ENCODE measurements at places on chromosomes 2 and 18.

GRCh38 chr2:197356136-197356535 lies 45.6 kb upstream of the ANKRD44 start:
- no peak for DNase-seq

DNA sequence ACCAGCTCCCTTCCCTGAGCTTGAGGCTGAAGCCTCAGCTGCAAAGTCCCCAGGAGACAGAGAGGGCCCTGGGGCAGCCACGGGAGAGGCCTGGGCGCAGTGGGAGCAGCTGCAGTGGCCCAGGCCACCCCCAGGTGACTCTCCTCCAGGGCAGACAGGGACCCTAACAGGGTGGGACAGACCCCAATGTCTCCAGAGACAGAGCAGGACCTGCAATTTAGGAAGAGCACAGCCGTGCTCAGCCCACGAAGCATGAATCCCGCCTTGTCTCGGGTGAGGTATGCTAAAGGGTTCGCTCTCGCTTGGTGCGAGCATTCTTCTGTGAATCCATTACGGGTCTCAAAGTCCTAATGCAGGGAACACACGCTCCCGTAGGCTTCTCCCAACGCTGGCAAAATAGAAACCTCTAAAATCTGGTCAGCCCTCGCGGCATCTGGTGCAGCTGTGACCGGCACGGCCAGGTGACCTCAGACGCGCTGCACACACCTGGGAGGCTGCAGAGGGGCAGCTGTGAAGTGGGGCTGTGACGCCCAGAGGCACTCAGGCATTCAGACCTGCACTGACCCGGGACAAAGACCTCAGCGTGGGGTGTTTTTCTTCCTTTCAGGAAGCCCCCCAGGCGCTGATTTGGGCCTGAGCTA lies 12.6 kb downstream of the MBP start:
- DNase-seq, result no peak

- no peak for DNase-seq
Observed at GRCh38 chr18:48263914-48264902, 145.0 kb downstream of the ZBTB7C start.

- DNase-seq, result no peak
Observed at GRCh38 chr18:984004-984403, 79.3 kb downstream of the ADCYAP1 start.

DNA sequence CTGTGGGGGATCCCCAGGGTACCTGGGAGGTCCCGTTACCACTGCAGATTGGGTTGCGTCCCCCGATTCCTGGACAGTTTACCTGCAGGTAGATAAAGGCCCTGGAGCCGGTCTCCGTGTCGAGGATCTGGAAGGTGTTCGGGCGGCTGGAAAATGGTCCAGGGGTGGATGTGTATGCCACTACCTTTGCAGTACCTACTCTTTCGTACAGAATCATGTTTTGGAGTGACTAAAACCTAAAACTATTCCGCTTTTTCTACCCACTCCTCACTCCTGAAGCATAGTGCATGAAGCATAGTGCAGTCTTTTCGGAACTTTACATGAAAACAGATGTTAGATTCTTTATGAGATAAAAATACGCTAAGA lies 418 bp downstream of the WDR75 start:
- no peak for DNase-seq

- DNase-seq, result no peak
Observed at GRCh38 chr2:158955842-158956365, 12.5 kb upstream of the TANC1 start.

- no peak for DNase-seq
Observed at GRCh38 chr2:60557486-60557864, 4.0 kb upstream of the BCL11A start.

GRCh38 chr18:2535419-2535910 lies 35.8 kb downstream of the METTL4 start:
- DNase-seq, result no peak

DNA sequence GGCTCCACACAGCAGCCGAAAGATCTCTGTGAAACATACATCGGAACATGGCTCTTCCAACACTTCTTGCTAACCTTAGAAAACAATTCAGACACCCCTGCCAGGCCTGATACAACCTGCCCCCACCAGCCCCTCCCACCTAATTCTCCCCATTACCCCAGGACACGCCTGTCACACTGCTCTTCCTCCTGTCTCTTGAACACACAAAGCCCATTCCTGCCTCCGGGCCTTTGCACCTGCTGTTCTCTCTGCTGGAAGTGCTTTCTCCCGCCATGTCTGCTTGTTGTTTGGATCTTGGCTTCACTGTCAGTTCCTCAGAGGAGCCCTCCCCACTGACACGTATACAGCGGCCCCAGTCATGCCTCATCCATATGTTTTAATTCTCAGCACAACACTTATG lies 24.1 kb downstream of the CELF4 start:
- no peak for DNase-seq

GRCh38 chr2:41498781-41499180 lies 549.0 kb upstream of the PKDCC start:
- no peak for DNase-seq

- DNase-seq, result no peak
Observed at GRCh38 chr2:167332358-167332757, 444.1 kb downstream of the XIRP2 start.

DNA sequence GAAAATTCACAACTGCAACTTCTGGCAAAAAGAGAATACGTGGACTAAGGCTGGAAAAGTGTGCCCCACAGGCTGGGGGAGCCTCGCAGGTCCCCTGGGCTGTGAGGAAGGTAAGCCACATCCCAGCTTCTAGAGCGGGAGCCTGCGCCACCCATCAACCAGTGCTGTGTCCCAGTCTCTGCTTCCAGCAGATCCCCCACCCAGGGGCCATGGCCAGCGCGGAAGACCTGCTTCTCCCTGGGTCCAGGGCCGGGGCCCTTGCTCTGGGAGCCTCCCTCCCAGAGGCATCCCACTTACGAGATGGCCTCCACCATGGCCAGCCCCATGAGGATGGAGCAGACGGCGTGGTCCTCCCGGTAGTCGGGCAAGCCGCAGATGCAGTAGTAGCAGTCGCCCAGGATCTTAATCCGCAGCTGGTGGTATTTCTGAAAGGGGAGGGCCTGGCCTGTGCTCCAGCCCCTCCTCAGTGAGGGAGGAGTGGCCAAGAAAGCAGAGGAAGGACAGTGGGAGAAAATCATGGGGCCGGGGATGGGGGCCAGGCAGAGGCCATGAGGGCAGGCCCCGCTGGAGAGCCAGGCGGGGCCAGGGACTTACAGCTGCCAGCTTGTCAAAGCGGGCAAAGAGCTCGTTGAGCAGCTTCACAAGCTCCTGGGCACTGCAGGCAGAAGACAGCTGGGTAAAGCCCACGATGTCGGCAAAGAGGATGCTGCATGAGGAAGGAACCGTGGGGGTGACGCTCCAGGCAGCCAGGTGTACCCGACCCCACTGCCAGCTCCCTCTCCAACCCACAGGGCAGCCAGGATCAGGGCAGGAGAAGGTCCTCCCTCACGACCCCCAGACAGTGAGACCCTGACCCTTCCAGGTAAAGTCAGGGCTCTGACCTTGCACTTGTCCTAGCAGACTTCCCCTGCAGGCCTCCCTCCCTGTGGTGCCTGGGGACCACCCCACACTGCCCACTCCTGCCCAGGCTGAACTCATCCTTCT lies 48.0 kb downstream of the CENPO start:
- no peak for DNase-seq

DNA sequence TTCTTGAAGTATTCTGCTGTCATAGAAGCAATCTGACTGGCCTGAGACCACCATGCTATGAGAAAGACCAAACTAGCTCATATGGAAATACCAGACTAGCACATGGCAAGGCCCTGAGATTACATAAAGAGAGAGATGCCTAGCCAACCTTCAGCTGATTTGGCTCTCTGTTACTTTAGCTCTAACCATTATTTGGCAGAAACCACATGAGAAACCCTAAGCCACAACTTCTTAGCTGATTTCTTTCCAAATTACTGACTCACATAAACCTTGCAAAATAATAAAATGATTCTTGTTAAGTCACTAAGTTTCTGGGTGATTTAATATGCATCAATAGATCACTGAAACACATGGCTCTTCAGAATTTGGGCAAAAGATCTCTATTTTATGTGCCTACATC lies 295.0 kb upstream of the ZNF521 start:
- no peak for DNase-seq

- peak; percentile 50 for DNase-seq
Observed at GRCh38 chr2:60439219-60439974, 114.1 kb downstream of the BCL11A start.

DNA sequence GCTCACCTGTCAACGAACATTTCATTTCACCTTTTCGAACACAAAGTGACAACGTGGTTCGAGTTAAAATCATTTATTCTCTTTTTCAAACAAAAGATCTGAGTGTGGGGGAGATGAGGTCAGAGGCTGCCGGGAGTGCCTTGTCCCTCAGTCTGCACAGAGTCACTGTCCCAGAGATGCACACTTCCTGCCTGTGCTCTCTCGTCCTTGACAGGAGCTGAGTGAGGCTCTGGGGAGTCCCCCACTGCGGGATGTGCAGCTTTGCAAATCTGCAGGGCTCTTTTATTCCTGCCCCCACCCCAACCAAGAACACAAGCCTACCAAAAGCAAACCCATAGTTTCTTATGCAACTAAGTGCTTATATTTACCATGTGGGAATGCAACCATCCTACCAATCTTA lies 497.8 kb downstream of the EIPR1 start:
- no peak for DNase-seq

DNA sequence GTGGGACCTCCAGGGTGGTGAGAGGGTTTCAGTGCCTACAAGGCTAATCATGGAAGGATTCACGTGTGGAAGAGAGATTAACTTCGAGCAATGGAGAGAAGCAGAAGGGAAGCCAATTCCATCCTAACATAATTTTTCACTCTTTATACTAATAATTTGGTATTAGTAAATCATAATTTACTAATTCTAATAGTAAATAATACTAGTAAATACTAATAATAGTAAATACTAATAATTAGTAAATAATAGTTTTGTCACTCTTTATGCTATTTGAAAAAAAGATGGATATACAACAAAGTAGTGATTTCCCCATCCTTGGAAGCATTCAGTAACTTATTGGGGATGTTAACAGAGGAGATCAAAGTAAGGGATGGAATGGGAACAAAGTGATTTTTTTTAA lies 6.4 kb upstream of the SAG start:
- DNase-seq, result no peak

GRCh38 chr2:5751873-5752482 lies 59.8 kb downstream of the SOX11 start:
- DNase-seq, result no peak

GRCh38 chr2:45983213-45983612 lies 314.0 kb upstream of the EPAS1 start:
- no peak for DNase-seq

- DNase-seq, result no peak
Observed at GRCh38 chr2:32436150-32436549, 79.3 kb downstream of the BIRC6 start.

GRCh38 chr2:113230531-113230930 lies 48.2 kb downstream of the PAX8 start:
- no peak for DNase-seq

- DNase-seq, result no peak
Observed at GRCh38 chr2:219714681-219715400, 87.4 kb downstream of the SLC4A3 start.

- no peak for DNase-seq
Observed at GRCh38 chr2:381181-381580, 93.3 kb upstream of the ALKAL2 start.

DNA sequence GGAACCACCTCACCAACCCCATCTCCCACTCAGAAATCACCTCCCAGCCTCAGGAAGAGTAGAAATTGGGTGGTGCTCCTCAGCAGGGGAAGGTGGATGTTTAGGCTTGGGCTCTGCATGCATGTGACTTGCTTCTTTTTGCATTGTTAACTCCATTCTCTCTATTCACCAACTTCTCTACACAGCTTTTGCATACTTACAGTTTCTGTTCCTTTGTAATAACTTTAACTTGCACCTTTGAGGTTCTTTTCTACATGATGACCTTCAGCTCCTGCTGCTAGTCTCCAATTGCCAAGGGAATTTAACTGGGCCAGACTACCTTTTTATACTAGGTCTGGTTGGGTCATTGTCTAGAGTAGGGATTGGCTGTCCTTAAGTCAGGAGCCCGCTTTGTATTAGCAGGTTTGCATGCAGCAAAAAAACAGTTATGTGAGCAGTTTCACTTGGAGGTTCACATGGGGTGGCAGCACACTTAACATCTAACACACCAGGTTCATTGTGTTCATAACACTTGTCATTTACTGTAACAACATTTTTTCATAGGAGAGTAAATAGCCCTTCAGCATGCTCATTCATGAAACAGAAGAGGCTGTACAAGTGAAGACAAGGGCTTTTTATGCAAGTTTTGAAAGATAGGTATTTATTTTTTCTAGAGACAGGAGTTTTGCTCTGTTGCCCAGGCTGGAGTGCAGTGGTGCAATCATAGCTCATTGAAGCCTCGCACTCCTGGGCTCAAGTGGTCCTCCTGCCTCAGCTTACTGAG lies 12.0 kb downstream of the MRPL35 start:
- DNase-seq, result no peak

- no peak for DNase-seq
Observed at GRCh38 chr18:59040770-59041148, 98.9 kb upstream of the SEC11C start.

GRCh38 chr2:127293386-127293747 lies 577 bp downstream of the ERCC3 start:
- DNase-seq, result no peak

- DNase-seq, result no peak
Observed at GRCh38 chr2:5940596-5941535, 248.7 kb downstream of the SOX11 start.

- DNase-seq, result no peak
Observed at GRCh38 chr18:35397976-35398375, 20.8 kb upstream of the ZNF396 start.

Measured in bone marrow (tissue), 2 donors.